ENCODE measurements at places on chromosomes 6 and 20.

DNA sequence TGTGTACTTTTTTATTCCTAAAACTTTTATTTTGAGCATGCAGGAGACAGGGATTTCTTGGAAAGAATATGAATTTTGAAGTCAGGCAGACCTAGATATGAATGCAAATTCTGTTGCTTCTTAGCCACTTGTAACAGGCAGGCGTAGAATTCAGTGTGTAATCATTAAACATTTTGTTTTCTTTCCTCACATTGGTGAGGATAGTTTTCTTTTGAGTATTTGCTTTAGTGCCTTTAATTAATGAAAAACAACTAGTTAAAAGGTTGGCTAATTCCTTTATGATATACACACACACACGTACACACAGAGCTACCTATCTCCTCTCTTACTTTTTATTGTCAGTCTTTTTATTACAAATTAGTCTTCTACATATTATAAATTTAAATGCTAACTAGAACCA is 342.3 kb downstream of the CDKAL1 start:
- no peak for DNase-seq

DNA sequence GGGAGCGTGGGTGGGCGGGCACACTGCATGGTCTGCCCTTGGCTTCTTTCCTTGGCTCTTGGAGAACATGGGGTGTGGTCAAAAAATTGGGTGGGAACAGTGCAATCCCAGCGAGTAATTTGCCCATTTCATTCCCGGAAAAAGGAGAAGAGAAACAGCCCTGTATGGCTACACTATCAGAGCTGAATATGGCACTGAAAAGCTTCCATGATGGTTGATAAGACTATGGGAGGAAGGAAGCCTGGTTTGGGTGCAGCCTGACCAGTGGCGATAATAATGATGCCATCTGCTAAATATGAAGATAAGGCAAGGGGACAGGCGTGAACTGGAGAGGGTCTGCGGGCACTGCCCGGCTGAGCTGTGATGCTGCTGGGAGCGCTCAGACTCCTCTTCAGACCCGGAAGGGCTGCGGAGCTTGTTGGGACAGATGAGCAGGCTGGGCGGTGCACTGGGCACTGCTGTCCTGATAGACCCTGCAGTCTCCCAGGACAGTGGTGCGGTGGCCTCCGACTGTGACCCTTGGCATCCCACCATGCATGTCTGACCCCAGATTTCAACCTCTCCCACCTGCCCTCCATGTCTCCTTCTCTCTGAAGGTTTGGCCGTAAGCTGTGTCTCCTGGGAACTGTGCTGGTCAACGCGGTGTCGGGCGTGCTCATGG is 10.2 kb downstream of the SLC22A1 start:
- DNase-seq: no peak

DNA sequence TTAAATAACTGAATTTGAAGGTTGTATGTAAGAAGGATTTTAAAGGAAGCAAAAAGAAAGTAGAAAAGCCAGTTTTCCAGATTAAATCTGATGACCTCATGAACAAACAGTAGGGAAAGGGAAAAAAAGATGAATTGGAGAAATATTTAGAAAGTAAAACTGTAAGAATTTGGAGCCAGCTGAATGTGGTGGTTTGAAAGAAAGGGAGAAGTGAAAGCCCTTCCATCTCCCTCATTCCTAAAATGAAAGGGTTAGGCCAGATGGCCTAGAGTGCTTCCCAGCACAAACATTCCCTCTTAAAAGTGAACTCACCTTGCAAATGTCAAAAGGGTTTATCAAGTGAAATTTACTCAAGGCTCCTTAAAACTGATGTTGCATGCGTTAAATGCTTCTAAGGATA is 139.3 kb upstream of the COL21A1 start:
- no peak for DNase-seq

DNA sequence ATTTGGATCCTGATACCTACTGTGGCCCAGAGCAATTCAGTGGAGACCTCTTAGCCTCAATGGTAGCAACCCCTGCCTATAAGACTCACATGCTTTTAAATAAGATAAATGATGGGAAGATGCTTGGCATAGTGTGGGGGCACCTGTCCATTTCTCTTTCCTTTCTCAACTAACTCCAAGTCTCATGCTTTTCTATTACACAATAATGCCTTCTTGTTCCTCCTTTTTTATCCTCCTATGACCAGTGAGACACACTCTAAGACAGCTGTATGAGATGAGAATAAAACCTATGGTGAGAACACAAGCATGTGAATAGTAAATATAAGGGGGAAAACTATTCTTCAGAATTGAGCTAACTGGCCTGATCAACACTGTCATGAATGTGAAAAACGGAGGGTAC is 147.0 kb upstream of the STXBP5 start:
- no peak for DNase-seq

DNA sequence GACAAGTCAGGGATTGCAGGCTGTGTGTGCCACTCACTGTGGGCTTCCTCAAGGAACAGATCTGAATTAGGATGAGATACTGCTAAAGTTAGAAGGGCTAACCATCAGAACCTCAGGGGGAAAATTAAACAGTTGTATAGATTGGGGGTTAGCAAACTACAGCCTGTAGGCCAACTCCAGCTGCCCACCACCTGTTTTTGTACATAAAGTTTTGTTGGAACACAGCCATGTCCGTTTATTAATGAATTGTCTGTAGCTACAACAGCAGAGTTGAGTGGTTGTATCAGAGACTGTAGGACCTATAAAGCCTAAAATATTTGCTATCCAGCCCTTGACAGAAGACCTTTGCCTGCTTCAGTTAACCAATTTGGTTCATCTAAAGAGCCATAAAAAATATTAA is 127.2 kb upstream of the ECI2 start:
- DNase-seq: no peak

- DNase-seq: no peak
Measured at GRCh38 chr6:30167101-30167500, 3.8 kb downstream of the TRIM15 start.

GRCh38 chr6:105317607-105318533 is 85.0 kb downstream of the PREP start:
- DNase-seq: no peak

DNA sequence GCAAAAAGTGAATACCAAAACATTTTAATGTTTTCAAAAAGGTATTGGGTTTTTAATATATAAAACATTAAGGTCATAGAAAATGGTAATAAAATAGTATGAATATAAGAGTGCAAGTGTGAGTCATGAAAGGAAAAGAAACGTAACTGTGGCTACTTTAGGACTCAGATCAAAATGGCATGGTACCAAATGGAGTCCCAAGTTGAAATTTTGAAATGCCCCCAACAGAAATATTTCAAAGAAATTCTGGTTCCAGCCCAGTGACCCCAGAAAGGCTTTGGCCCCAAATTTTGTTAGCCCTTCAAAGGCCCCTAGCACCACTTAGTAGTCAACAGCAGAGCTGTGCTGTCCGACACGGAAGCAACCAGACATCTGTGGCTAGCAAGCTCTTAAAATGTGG is 6.0 kb downstream of the COL12A1 start:
- DNase-seq: no peak

- DNase-seq: no peak
Measured at GRCh38 chr6:152267967-152268845, 369.0 kb downstream of the SYNE1 start.
